ENCODE measurements at places on chromosomes 5 and 9.

- no peak for DNase-seq
Measured at GRCh38 chr9:77562019-77562748, 85.9 kb downstream of the GNA14 start.

- no peak for DNase-seq
Measured at GRCh38 chr9:92558612-92559374, 23.0 kb upstream of the ECM2 start.

DNA sequence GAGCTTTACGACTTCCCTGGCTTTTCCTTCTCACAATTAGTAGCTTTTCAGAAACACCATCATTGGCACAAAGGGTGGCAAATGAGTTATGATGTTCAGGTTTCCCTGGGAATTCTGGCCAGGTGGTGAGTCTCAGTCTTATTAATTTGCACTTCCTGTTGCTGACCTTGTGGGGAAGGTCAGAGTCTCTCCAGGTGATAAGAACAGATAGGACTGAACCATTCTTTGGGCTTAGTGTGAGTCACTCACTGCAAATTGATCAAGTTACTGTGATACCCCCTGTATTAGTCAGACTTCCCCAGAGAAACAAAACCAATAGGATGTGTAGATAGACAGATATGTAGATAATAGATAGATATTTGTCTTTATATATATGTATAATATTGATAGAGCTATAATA, 53.8 kb upstream of the RANBP3L start:
- no peak for DNase-seq

GRCh38 chr5:155625897-155626543, 612.5 kb downstream of the KIF4B start:
- DNase-seq = no peak

- DNase-seq = no peak
Measured at GRCh38 chr9:112647596-112647995, 70.3 kb downstream of the INIP start.

DNA sequence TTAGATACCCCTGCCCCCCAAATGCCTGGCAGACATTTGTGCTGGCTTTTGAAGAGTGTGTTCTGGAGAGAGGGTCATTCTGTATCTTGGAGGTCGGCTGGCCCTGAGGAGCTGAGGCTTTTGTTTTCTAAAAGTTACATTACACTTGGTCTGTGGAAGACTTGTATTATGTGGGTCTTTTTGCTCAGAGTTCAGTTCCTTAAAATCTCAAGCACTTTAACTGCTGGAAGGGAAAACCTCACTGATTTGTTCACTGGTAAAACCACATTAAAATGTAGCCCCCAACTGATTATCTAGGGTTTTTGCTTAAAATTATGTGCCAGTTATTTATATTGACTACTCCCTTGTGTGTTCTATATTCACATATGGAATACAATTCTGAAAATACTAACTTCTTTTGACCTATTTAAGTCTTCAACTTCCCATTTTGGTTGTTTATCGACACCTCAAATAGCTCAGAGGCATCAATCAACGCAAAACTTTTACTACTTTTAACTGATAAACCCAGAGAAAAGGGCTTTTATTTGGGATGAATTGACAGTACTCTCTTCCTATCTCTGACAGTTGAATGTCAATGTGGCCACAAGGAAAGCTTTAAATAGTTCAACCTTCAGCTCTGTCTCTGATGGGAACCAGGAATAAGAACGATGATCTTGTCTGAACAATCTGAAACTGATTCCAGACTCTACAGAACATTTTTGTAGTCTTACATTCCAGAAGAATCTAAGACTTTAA, 54.0 kb upstream of the MAP3K1 start:
- DNase-seq = no peak

DNA sequence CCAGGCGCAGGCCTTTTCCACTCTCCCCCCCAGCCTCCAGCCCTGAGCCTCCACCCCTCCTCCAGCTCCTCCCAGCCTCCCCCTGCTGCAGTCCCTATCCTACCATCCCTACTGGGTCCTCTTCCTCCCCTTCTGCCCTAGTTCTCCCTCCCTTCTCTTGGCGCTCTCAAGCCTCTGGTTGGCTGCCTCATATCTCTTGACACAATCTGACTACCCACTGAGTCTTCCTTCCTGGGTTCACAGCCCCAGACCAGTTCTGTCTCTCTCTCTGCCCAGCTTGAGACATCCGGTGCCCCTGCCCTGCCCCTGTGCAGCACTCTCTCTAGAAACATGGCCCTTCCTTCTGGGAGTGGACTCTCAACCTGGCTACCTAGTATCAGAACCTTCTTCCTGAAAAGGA, 76.2 kb downstream of the TSPAN17 start:
- no peak for DNase-seq

- no peak for DNase-seq
Measured at GRCh38 chr5:121031491-121031890, 567.4 kb downstream of the PRR16 start.

- DNase-seq = peak; percentile 39
Measured at GRCh38 chr5:71475788-71476384, 20.4 kb downstream of the BDP1 start.

GRCh38 chr5:23084815-23085214, 231.7 kb upstream of the CDH12 start:
- no peak for DNase-seq
